ENCODE measurements at places on chromosomes 2 and 18.

- DNase-seq: no peak
Measured at GRCh38 chr2:214311031-214311533, 99.8 kb upstream of the VWC2L start.

DNA sequence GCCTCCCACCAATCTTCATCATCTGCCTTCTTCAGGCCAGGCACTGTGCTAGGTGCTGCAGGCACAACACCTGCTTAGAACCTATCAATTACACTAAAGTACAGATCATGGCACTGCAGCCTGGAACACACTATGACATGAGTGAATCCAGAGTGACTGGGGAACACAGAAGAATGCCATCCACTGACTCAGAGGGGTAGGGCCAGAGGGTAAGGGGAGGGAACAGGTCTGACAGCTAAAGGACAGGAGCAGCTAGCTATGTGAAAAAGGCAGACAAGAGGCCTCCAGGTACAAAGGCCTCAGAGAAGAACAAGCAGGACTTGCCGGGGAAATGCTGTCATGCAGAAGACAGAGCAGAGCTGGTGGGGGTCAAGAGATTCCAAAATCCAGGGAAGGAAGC is 53.3 kb upstream of the ACAA2 start:
- no peak for DNase-seq

- DNase-seq: no peak
Measured at GRCh38 chr2:183059561-183059960, 19.0 kb upstream of the DUSP19 start.

- no peak for DNase-seq
Measured at GRCh38 chr18:50096766-50097435, 98.0 kb downstream of the MYO5B start.

- no peak for DNase-seq
Measured at GRCh38 chr2:4144731-4145130, 441.4 kb downstream of the DCDC2C start.

GRCh38 chr2:167310442-167310841 is 422.2 kb downstream of the XIRP2 start:
- DNase-seq: no peak

DNA sequence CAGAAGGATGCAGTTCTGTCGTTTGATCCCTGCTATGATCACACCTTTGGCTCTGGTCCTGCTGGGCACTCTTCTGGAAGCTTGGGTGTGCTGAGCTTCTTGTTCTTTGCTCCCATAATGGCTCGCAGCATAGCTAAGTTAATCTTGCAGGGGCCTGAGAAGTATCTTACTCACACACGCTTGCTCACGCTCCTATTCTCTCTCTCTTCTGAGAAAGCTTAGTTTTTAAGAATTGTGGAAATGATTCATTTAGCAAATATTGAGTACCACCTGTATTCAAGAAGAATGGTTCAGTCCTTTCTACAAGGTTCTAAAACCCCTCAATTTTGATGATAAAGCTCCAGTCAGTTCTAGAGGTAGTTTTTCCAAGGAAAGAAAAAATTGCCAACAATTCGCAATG is 40.6 kb downstream of the XRCC5 start:
- no peak for DNase-seq

- no peak for DNase-seq
Measured at GRCh38 chr2:216142540-216142939, 33.4 kb downstream of the XRCC5 start.

GRCh38 chr2:20939931-20940795 is 103.7 kb downstream of the APOB start:
- no peak for DNase-seq

DNA sequence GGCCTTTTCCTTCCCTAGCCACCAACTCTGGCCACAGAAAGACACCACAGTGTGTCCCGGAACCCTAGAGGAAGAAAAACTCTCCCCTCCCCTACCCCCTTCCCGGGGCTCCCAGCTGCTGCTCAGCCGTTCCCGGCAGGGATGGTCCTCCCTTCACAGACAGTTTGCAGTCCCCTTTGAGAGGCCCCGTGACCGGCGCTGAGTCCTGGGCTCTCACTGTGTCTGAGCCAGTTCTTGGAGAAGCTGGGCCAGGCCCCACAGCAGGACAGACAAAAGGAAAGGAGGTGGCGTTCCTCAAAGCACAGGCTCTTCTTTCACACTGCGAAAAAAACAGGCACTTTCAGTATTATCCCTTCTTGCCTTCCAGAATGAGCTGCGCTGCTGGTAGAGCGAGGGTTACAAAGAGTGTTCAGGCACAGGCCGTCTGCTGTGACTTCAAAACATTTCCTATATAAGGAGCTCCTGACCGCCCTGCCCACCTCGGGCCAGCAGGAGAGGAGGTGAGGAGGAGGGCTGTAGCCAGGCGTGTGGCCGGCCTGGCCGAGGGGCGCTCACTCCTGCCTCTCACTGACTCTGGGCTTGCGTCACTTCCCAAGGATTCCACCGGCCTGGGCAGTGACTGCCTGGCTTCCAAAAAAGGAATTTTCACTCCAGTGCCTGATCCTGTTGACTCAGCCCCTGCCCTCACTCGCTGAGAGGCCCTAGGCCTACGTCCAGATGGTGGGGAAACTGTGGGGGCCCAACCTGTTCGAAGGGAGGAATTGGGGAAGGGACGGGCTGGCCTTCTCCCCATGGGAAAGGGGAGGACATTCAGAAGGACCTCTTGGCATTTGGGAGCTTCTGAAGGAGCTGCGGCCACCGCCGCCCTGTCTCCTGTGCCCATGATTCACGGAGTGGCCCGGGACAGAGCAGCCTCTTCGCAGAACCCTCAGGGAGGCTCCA is 24.9 kb downstream of the CIDEA start:
- DNase-seq: no peak

- no peak for DNase-seq
Measured at GRCh38 chr2:240955306-240956170, 42.9 kb upstream of the SNED1 start.

DNA sequence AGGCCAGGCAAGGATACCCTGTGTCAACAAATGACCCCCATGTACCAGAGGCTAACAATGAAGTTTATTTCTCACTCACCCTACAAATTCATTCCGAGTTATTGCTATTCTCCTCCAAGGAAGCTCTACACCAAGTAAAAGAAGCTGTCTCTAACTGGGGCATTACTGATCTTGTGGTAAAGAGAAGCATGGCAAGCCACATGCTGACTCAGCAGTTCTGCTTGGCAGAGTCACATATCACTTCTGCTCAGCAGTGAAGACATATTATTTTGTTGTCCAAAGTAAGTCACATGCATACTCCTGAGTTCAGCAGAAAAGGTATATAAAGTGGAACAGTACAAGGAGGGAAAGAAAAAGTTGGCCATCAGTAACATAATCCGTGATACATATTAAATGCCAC is 315.8 kb downstream of the GULP1 start:
- no peak for DNase-seq

DNA sequence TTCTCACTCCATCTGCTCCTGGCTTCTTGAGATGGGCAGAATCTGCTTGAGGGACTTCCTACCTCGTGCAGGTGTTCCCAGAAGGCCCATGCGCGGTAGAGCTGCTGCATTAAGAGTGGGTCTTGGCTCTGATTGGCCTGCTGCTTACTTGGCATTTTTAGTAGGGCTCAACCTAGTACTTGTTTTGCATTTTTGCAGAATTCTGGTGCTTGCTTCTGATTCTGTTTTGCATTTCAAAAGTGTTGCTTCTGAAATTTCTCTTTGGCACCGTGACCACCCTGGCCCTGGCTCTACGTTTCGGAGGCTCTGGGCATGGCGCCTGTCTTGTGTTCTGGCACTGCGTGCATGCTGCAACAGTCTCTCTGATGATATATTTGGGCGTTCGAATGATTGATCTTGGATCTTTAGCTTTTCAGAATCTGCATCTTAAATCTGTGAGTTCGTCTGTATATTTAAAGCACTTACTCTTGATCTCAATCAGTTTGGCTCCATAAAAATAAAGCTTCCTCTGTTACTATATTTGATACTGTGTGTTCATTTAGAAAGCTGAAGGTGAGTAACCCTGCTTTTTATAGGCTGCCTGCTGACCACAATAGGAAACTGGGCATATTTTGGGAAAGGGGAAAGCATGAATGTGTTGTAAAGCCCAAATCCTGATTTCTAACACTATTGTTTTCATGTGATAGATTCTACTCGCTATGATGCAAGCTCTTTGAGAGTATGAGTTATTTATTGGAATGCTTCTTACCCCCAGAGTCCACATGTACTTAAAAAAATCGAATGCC is 22.2 kb downstream of the EFR3B start:
- no peak for DNase-seq

- DNase-seq: no peak
Measured at GRCh38 chr2:159211447-159212396, 74.8 kb downstream of the WDSUB1 start.

DNA sequence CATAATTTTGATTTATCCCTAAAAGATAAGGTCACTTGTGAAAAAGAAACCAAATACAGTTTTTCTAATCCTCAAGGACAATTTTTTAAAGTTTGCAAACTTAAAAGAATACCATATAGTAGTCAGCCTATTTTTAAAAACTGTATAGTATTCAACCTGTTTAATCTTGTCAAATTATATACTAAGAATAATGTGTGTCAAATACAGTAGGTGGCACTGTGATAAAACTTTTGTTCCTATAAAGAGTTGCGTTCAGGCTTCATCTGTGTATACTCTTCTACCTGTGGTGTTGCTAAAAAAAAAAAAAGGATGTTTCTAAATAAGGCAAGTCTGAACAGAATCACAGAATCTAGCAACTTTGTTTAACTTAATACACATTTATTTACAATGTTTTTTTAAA is 68.6 kb downstream of the CCDC138 start:
- peak; percentile 14 for DNase-seq

GRCh38 chr18:814300-815084 is 2.5 kb upstream of the YES1 start:
- no peak for DNase-seq

DNA sequence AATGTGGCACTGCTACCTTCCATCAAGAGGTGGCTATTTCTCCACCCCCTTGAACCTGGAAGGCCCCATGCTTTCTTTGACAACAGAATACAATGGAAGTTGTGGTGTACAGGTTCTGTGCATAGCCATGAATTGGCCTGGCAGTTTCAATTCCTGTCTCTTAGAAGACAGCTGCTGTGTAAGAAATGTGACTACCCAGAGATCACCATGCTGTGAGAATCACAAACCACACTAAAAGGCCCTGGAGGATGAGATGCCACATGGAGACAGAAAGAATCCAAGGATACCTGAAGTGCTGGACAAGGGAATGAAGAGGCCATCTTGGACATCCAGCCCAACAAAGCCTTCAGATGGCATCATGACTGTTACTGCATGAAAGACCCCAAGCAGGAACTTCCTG is 47.7 kb upstream of the EHBP1 start:
- DNase-seq: no peak

GRCh38 chr18:24208270-24209035 is 69.6 kb downstream of the CABYR start:
- DNase-seq: no peak

DNA sequence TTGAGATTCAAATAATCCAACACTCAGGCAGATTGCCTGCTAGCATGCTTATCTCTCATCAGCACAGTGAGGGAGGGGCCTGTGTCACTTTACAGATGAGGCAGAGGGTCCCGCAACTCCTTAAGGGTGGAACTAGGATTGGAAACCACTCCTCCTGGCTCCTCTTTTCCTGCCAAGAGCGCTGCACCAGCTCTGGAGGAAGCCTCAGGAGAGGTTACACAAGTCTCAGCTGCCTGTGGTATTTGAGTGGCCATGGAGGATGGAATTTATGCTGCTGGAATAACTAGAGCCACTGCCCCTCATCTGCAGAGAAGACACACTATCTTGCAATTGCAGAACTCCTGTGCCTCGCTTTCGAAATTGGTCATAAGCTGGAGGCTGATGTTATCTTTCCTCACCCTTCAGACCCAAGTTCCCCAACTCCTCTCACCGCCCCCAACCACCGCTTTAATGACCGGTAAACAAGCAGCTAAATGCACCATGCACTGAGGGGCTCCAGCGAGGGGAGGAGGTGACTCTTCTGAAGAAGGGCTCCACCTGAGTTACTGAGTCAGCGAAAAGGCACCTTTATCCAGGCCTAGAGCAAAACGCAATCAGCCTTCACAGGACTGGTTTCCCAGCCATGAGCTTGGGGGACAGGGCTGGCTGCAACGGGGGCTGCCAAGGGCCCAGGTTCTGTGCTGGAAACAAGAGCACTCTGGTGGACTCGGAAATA is 245.8 kb downstream of the SOX11 start:
- DNase-seq: no peak

DNA sequence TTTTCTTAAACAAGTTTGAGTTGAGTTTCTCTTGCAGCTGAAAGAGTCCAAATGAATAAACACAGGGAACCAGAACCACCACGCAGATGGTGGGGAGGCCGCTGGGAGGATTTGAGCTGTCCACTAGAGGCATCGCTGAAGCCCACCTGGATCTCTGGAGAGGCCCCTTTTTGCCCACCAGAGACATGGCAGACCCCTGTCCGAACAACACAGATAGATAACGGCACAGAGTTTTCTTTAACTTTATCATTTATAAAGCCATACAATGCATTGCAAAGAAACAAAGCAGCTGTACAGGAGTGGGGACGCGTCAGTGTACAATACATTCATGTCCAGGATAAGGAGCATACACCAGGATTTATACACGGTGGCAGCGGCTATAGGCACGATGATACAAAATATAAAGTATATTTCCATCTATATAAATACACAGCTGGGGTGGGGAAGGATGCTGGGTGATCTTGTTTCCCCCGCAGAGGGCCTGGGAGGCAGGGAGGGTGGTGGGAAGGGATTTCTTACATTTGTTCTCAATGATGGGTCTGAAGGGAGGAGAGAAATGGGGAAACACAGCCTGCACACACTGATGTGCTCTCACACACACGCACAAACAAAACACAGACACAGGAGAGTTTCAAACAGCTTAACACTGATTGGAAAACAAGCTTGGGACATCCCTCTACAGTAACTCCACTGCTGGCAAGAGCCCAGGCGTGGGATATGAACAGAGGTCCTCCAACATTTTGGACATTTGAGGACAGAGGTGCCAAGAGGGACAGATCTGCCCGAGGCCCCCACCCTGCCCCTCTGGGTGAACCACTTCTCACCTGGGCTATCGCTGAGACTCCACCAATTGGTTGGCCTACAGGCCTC is 203.0 kb downstream of the TNS1 start:
- no peak for DNase-seq

GRCh38 chr2:85457877-85458316 is 39.4 kb downstream of the SH2D6 start:
- DNase-seq: no peak

GRCh38 chr18:33184958-33185357 is 255.6 kb downstream of the CCDC178 start:
- no peak for DNase-seq

GRCh38 chr2:217836901-217837491 is 165.8 kb downstream of the TNS1 start:
- no peak for DNase-seq

- DNase-seq: no peak
Measured at GRCh38 chr2:155904720-155905119, 427.8 kb downstream of the NR4A2 start.

DNA sequence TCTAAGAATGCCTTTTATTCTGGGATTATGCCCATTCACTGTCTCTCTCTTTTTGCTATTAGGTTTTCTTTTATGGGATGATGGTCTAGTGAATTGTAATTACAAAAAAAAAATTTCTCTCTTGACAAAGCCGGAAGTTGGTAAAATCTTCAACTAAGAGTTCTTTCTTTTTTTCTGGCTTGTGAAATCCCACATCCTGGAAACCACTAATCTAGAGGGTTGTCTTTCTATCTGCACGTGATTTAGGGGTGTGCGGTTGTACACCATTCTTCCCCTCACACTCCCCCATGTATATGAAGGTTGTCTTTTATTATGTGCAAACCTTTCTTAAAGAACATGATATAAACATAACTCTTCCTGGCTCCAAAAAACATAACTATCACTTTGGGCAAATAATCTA is 52.0 kb downstream of the GATA6 start:
- DNase-seq: no peak

GRCh38 chr2:170566138-170566537 is 149.0 kb upstream of the SP5 start:
- no peak for DNase-seq
